Activated CD4-positive, alpha-beta T cell treated with anti-CD3 and anti-CD28 coated beads, Interleukin-2, amount 50 U/mL, for 1 hour (primary cell): ENCODE measurements at places on chromosomes 11 and 22.

GRCh38 chr11:72162891-72163492 lies 27.5 kb downstream of the FOLR3 start:
- DNase-seq = no peak

- DNase-seq = no peak
These were observed 276.6 kb upstream of the CADM1 start for GRCh38 chr11:115780646-115781362.

DNA sequence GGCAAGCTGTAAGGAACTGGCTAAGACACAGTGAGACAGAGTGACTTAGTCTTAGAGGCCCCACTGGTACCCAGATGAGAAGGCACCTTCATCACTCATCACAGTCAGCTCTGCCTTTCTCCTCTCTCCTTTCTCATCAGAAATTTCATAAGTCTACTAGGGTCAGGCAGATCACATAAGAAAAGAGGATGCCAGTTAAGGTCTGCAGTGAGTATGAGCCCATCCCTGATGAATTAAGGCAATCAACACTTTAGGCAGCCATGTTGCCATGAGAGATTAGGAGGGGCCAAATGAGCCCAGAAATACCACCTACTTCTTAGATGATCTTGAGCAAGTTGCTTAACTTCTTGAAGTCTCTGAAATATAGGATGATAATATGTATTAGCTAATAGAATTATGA lies 11.9 kb upstream of the HBE1 start:
- DNase-seq = no peak

GRCh38 chr11:110486156-110486555 lies 56.4 kb downstream of the FDX1 start:
- no peak for DNase-seq

GRCh38 chr11:108751444-108751843 lies 86.6 kb downstream of the DDX10 start:
- no peak for DNase-seq

DNA sequence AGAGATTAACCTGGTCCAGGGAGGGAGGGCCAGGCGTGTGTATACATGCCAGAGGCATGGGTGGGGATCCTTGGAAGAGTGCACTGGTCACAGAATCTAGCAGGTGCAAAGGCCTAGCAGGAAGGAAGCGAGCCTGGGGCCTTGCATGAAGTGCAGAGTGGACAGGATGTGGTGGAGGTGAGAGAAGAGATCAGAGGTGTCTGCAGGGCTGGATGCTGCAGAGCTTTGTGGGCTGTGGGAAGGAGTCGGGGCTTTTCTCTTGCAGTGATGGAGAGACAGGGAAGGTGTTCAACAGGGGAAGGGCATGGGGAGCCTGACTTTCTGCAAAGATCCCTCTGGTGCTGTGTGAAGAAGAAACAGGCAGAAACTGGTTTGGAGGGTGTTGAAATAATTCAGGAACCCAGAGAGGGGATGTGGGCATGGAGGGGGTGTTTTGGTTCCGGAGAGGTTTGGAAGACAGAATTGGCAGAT lies 2.5 kb upstream of the TPST2 start:
- DNase-seq = peak; percentile 18

- DNase-seq = no peak
These were observed 15.5 kb upstream of the OR5M11 start for GRCh38 chr11:56558574-56558973.

DNA sequence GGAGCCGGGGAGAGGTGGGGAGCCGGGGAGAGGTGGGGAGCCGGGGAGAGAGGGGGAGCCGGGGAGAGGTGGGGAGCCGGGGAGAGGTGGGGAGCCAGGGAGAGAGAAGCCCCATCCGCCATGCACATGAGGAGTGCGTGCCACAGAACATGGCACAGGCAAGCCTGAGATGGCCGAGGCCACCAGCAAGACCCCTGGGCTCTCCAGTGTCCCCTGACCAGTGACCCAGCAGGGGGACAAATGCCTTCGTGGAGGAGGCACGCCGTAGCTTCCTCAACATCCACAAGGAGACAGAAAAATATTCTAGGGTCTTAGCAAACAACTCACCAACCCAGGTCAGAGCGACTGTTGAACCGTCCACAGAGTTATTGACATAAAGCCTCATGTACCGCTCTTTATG lies 618.8 kb downstream of the TBC1D22A start:
- no peak for DNase-seq

DNA sequence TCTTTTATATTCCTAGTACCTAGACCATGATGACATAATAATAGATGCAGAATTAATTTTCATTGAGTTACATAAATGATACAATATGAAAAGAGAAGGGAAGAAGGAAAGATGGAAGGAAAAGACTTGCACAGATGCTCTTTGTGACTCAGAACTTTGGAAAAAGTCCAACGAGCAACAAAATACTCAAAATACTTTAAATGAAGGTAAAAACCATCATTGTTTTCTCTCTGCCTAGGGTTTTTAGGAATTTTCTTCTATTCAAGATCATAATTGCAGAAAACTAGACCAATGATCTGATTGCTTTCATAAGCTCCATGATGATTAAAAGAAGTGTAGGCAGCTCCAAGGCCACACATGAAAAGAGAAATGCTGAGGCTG lies 276.9 kb downstream of the KIRREL3 start:
- no peak for DNase-seq

GRCh38 chr11:15560689-15561467 lies 446.2 kb downstream of the INSC start:
- DNase-seq = no peak

DNA sequence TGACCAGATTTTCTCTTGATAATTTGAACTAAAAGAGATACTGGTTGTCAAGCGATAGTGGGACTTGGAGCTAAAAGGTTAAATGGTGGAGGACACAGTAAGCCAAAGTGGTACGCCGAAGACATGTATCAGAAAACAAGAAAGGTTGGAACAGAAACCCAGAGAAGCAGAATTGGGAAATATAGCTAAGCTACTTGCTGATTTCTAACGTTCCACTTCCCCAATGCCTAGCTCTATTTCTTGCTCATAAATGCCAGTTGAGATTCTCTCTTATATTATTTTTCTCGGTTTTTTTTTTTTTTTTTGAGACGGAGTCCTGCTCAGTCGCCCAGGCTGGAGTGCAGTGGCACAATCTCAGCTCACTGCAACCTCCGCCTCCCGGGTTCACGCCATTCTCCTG lies 12.7 kb downstream of the TMEM41B start:
- no peak for DNase-seq
